ENCODE measurements at places on chromosomes 5 and 9.

DNA sequence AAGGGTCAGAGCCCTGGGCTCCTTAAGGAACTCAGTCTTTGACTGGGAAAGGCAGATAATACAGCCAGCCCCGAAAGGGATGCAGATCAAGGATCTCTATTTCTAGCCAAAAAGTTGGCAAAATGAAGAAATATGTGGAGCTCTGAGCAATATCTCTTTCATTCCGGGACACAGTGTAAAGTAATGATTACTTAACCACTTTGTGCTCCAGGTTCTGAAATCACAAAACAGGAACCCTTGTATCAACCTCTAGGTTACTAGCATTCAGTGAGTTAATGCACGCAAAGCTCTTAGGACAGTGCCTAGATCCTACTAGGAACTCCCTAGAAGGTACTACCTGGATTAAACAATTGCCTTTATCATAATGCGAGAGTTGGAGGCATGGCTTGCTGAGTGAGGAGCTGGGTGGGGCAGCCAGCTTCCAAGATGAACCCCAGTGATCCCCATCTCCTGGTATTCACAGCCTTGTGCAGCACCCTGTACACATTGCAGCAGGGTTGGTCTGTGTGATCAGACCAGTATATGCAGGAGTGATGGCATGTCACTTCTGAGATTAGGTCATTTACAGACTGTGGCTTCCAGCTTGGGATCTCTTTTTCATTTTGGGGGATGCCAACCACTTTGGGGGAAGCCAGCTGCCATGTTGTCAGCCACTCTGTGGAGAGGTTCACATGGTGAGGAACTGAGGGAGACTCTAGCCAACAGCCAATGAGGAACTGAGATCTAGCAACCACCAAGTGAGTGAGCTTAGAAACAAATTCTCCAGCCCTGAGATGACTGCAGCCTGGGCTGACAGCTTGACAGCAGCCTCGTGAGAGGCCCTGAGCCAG lies 103.1 kb upstream of the SLC44A1 start:
- DNase-seq: no peak

GRCh38 chr5:43638546-43638945 lies 35.6 kb downstream of the NNT start:
- DNase-seq: no peak

DNA sequence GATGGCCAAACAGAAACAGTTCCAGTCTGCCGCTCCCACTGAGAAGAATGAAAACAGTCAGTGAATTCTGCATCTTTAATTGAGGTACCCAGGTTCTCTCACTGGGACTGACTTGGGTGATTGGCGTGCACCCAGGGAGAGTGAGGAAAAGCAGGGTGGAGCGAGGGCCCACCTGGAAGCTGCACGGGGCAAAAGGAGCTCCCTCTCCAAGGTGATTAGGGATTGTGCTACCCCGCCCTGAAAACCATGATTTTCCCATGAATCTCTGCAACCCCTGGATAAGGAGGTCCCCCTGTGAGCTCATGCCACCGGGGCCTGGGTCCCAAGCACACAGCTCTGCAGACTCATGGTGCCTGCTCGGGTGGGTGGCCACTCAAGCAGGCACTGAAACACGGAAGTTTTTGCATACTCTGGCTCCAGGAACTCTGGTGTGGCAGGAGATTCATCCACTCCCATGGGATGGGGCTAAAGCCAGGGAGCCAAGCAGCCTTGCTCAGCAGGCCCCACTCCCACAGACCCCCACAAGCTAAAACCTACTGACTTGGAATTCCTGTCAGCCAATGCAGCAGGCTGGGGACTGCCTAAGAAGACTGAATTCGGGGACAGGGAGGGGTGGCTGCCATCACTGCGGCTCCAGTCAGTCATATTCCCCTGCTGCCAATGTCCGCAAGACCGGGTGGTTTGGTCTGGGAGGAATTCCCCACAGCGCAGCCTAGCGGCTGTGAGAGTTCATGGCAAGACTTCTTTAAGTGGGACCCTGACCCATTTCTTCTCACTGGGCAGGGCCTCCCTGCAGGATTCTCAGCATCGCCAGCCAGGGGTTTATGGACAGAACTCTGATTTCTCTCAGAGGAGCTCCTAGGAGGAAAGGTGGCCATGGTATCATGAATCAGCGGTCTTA lies 652.2 kb upstream of the RGMB start:
- no peak for DNase-seq

- DNase-seq: peak; percentile 60
Observed at GRCh38 chr5:65035211-65036206, 266.8 kb downstream of the CWC27 start.

- no peak for DNase-seq
Observed at GRCh38 chr5:55218967-55219366, 8.1 kb downstream of the MCIDAS start.

DNA sequence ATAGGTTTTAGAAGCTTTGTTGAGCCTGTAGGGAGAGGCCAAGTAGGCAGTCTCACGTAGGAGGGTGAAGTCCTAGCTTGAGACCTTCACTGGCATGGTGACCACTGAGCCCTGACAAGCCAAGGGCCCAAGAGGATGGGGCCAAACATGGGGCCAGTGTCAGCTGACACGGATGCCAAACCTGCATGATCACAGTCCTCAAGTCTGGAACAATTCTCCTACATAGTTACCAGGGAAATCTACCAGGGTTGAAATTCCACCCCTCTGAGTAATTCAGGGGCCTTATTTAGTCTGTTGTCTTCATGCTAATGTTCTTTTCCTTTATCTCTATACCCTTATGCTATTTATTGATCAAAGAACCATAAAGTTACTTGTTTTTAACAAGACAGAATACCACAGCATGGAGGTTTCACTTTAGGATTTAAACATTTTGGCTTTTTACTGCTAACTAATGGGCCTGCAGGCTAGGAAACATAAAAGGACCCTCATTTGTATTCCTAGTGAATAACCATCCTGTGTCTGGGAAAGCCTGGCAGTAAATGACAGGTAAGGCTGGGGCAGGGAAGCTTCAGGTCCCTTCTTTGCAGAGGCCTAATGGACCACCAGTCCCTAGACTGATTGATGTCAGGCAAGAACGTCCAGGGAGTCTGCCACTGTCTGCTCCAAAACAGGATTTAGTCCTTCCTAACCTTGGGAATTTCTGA lies 140.8 kb downstream of the FGF1 start:
- no peak for DNase-seq

- DNase-seq: no peak
Observed at GRCh38 chr9:103152473-103152872, 157.3 kb downstream of the CYLC2 start.

DNA sequence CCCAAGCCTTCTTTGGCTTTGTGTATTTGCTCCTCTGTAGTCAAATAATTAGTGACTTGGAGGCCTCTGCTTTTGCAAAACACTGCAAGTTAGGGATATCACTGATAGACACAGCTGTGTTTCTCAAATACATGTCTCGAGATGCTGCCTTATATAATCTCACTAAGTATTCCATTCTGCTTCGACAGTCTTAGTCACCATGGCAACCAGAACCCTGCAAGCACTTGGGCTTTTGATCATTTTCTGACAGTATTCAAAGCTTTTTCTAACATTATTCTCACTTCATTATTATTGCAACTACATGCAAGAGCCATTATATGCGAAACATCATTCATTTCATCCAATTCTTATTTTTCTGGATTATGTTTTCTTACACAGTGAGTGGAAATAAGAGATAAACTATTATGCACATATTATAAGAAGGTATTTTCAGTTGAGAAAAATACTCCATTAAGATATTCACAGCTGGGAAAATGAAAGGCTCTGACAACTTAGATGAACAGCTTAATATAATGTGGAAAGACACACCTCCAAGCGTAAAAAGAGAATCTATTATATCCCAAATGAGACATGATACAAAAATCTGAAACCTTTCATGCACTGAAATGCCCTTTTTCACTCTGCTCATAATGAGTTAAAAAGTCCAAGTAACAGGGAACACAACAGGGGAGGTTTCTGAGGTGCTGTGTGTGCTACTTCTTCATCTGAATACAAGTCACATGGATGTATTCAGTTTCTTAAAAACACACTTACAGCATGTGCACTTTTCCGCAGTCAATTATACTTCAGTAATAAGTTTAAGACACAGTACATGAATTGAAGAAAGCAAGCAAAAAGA lies 93.9 kb downstream of the SCAI start:
- DNase-seq: no peak

- DNase-seq: no peak
Observed at GRCh38 chr5:111755345-111755941, 1.6 kb downstream of the NREP start.

DNA sequence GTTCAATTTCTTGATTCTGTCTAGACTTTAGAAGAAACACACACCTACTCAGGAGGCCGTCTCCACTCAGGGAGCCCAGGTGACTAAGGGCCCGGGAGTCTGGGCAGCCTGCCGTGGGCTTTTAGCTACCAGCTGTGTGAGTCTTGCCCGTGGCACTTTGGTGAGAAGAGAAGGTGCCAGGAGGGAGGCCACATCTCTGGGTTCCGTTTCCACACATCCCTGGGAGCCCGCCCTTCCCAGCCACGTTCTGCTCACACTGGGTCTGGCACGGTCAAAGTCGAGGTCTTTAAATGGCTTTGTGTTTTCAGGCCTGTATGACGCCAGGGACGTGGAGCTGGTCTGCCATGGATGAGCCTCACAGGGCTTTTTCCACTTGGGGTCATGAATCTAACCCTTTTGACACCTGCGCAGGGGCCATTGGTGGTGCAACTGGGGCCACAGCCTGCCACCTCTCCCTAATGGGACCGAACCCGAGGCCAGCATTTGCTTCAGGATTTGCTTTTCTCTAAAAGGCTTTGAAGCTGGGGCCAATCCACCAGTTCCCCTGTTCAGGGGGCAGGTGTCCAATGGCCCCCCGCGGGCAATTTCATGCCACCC lies 17.2 kb upstream of the FCN2 start:
- no peak for DNase-seq

- DNase-seq: no peak
Observed at GRCh38 chr5:142585451-142585850, 100.4 kb downstream of the FGF1 start.

DNA sequence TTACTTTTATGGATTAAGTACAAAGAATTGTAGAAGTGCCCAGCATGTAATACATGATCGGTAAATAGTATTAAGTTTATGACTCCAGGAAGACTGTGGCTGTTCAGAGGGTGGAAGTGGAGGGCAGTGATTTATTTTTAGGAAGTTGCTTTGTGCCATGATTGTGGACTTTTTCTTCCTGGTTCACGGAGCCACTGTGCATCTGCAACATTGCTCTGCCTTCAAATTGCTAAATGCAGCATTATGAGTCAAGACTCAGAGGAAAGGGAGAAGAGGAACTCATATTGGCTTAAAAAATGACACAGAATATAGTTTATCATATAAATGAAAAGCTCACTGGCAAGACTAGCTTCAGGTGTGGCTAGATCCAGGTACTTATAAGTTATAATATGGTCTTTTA lies 301.5 kb downstream of the KCTD16 start:
- DNase-seq: no peak

DNA sequence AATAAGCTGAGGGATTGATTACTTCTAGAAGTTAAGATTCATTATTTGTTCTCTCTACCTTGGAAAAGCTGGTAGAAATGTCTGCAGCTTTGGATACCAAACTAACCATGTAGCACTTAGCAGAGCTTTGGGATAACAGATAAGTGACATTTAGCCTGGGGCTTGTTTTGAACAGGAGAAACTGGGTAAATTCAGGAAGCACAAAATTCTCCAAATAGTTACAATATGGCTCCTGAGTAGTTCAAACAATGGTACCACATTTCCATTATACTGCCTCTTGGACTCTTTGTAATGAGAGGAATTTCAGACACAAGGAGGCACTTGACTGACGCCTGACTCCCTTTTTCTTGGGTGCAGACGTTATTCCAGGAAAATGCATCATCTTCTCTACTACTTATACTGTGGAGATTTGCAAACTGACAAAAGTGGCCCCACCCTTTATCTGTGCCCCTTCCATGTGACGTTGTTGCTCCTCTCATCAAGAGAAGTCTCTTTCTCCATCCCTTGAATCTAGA lies 22.5 kb downstream of the PRUNE2 start:
- DNase-seq: no peak

DNA sequence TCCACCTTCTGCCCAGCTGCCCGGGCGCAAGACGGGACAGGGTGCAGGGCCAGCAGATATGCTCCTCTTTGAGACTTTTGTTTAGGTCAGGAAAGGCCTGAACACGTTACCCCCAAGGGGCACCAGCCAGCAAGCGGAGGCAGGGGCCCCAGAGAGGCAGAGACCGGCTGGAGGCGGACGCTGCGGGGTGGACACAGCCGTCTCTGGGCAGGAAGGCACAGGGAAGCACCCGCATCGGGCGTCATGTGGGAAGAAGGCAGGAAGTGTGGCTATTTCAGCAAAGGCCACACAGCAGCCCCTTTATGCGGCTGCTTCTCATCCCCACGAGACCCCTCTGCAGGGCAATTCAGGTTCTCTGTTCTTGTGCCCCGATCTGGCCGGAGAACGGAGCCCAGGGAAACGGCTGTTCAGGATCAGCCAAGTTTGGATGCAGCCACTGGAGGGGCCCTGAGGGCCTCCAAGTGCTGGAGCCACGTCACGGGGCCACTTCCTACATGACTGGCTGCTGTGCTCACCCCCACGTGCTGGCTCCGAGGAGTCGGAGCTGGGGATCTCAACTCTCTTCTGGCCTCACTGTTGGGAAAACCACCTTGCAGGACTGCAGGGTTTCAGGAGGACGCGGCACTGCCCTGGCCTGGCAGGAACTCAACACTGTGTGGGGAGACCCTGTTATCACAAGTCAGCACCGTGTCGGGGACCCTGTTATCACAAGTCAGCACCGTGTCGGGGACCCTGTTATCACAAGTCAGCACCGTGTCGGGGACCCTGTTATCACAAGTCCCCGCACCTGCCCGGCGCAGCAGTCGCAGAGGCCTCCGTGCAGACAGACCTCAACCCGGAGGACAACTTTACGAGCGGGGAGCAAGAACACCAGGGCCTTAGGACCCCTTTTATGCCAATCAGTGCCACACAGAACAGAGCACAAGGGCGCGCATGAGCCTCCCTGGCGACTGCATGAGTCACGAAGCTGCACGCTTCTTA lies 44.4 kb downstream of the SLC12A7 start:
- no peak for DNase-seq

- no peak for DNase-seq
Observed at GRCh38 chr9:68947842-68948569, 65.9 kb downstream of the PRKACG start.

DNA sequence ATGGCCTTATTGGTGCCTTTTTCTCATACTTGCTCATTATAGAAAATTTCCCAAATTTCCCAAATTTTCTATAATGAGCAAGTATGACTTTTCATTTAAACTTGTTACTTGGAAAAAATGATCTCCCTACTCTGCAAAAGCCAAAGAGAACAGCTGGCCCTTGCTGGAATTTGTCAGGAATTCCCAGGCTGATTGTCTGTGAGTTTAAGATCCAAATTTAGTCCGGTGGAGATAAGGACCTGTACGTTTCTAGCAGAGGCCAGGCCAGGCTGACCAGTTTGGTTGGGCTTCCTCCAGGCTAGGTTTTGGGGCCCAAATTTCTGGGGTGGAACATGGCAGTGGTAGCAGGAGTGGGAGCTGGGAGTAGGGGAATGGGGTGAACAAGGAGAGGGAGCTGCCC lies 51.9 kb downstream of the NEURL1B start:
- DNase-seq: no peak

DNA sequence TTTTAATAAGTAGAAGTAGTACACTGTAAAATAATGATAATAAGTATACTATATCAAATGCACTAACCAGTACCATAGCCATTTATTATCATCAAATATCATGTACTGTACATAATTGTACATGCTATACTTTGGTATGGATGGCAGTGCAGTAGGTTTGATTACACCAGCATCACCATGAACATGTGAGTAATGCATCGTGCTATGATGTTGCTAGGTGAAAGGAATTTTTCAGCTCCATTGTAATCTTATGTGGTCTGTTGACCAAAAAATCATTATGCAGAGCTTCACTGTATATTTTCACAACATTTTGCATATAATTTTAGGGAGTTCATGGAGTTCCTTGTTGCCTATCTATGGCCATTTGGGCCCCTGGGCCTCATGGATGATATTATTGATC lies 72.2 kb upstream of the HMHB1 start:
- DNase-seq: no peak

Measured in stimulated activated CD4-positive, alpha-beta T cell treated with anti-CD3 and anti-CD28 coated beads, Interleukin-12 subunit alpha, Interleukin-12 subunit beta, amount 100 ng/mL, for 24 hours (primary cell).